Effector memory CD4-positive, alpha-beta T cell (primary cell): ENCODE measurements at places on chromosomes 3 and 15.

- DNase-seq, result no peak
Observed at GRCh38 chr3:55000953-55001352, 73.1 kb upstream of the LRTM1 start.

DNA sequence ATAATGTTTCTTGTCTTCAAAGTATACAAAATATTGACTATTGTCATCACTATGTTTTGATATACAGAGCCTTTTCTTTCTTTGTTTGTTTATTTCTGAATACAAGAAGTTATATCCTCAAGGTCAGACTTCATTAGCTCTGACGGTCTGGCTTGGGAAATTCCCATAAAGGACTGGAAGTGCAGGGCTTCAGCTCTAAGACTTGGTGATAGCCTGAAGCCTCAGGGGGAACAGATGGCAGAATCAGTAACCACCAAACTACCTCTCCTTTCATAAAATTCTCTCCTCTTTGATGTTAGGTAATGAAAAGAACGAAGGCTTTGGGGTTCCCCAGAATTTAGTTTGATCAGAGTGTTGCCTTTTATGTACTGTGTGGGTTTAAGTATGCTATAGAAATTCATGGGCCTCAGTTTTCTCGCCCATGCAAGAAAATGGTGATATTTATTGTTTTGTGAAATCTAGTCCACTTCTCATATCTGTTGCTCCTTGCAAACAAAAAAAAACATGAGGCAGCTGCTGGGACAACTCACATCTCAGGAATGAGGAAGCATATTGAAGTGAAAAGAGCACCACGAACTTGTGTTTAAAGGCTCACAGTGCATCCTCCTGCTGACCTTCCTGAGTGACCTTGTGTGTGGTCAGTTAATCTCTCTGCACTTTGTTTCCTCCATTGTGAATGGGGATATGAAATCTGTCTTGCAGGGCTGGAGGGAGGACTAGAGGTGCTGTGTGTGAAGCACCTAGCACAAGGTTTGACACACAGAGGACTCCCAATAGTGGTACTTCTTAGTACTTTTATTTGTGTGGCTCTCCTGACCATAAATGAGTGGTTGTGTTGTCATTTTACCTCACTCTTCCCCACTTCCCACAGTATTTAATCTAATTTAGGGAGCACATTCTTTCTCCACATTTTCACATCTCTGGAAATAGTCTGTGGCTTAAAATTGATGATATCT, 569.8 kb upstream of the IL12A start:
- no peak for DNase-seq

- no peak for DNase-seq
Observed at GRCh38 chr15:66133247-66133885, 120.2 kb downstream of the MEGF11 start.

GRCh38 chr3:85821130-85821756, 862.5 kb downstream of the CADM2 start:
- DNase-seq, result no peak

DNA sequence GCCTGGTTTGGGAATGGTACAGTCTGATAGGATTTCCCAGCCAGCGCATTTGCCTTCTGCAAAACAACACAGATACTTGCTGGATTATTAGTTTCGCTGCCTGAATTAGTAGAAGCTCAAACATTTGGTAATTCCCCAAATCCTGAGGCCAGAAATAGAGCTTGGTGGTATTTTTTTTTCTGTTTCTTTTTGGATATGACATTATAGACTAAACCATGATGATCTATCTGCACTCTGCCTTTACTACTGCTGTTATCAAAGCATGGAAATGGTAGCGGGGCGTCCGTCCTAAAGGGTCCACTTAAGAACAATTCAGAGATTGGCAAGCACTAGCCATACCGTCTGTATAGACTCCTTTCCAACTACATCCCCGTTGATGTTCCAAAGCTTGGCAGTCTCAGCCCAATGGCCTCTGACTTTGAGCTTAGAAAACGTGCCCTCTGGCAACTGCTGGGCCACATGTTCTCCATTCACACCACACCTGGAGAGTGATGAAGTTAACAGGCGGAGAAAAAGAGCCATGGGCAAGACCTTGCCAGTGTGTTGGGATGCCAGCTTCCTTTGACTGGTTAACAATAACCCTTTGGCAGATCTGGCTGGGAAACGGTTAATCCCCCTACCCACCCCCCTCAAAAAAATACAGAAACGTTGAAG, 241.0 kb upstream of the NR2F2 start:
- DNase-seq, result no peak

- DNase-seq, result no peak
Observed at GRCh38 chr3:48372862-48373435, 930 bp downstream of the FBXW12 start.

- no peak for DNase-seq
Observed at GRCh38 chr3:20148466-20148865, 37.5 kb downstream of the SGO1 start.

GRCh38 chr15:26572602-26573350, 200.1 kb downstream of the GABRB3 start:
- no peak for DNase-seq

DNA sequence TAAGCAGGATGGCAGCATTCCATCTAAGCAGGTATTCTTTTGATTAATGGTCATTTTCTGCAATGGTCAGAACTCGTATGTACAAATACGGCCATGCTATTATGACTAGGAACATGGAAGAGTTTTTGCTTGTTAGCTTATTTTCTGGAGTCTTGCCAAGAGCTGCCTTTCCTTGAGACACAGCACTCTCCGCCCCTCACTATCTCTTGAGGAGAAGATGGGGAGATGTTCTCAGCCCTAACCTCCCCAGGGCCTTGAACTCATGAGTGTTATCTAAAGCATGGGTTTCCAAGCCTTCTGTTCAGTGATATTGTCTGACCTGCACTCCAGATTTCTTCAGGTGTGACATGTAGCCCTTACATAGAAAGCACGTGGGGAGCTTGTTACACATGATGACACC, 65.9 kb upstream of the ACTC1 start:
- no peak for DNase-seq

DNA sequence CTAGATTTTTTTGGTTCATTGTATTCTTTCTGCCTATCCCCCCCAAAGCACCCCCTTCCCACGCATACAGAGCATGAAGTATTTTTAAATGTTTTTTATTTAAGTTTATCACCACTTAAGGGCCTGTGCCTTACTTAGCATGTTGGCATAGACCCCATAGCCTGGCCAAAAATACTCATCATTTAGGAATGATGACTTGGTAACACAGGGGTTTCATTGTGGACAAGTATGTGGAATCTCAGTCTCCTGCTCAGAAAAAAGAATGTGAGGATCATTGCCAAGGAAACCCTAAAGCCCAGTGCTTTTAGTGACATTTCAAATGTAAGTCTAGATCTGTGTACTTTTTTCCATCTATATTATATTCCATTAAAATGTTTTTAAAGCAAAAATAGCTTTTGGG, 146.3 kb downstream of the ALCAM start:
- no peak for DNase-seq

DNA sequence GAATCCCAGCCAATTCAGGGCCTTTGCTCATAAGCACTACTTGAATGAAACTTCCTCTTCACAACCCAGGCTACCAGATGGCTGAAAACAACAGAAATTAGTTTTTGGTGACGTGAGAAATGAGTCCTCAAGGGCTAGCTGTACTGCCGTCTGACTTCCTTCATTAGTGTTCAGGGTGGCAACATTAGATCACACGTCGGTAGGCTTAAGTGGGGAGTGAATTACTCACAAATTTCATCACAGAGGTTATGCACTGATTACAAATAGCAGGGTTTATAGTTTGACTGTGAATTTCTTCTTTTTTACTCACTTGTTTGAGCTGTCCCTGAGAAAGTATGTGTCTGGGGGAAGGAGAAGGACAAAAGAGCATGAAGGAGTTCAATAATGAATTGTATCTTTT, 397.2 kb downstream of the GAP43 start:
- DNase-seq, result no peak

DNA sequence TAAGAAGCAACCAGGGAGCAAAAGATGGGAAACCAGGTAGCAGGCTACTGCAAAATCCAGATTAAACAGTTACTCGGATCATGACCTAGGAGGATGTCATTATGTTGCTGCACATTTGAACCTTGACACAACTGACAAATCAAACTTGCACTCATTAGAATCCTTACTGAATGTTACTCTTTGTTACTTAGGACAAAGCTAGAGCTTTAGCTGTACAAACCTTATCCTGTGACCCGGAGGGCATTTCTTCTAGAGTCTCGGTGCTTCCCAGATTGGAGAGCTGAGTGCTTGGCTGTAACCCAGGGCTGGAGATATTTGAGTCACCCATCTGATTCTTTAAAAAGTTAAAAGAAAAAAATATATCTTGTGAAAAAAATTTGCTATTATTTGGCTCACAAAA, 43.4 kb downstream of the DCP1A start:
- no peak for DNase-seq

DNA sequence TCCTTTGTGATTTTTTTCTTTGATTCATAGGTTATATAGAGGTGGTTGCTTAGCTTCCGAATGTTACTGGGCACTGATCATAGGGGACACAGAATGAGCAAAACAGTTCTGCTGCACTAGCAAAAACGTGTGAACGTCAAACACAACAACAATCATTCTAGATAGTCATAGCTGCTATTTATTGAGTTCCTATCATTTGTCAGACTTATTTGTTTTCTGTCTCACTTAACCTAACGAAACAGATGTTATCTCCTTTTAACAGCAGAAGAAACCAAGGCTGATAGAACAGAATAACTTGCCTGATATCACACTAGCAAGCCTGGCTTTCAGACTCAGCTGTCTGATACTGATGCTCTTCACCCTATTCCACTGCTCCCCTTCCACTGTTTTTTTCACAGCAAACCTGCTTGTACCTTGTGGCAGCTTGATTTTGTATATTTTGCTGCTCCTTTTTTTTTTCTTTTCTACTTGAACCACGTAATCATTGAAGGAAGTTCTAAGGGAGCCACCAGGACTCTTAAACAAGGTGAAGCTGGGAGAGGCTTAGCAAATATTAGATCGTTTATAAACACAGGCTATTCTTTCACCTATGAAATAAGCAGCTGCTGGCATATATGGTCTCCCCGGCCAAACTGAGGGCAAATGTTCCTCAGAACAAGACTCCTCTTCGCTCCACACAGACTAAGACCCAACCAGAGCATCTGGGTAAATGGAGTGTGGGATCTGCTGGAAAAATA, 78.8 kb downstream of the MCF2L2 start:
- no peak for DNase-seq

DNA sequence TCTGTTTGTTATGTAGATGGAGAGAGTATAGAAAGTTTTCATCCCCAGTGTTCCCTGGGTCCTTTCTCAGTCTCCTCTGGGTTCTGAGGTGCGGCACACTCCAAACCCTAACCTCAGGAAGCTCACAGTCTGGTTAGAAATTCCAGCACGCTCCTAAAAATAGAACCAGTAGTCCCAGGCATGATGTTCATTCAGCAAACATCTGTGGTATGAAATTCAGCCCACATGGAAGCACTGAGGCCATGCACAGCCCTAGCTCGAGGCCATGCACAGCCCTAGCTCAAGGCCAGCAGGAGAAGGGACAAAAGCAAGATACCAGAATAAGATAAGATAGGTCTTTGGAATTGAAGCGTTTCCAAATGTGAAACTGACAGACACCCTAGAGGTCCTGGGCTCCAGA, 82.3 kb upstream of the OXTR start:
- DNase-seq, result no peak

DNA sequence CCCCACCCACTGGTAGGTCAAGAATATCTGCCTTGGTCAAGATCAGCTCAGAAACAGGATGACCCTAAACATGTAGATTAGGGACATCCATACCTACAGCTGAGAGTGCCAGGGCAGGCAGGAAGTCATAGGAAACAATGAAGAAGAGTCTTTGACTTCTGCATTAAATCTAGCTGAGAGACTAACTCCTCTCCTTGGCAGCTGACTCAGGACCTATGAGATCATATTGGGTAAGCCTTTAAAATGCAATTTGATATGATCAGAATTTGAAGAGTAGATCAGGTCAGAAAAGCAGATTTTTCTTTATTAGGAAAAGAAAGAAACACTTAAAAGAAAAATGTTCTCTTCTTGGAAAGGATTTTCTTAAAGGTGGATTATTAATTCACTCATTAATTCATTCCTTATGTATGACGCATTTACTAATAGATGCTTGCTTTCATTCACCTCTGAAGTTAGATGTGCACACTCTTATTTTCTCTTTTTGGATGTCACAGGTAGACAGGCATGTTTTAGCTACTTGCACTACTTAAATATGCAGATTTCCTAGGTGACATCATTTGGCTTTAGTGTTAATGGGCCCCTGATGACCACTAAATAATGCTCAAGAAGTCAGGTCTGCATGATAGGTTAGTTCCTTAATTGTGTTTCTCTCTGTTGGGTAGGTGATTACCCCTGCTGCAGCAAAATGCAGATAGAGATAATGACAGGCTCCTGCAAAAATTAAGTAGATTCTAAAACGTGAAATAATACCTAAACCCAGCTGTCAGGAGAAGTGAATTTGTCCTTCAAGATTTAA, 35.7 kb upstream of the GSK3B start:
- no peak for DNase-seq

DNA sequence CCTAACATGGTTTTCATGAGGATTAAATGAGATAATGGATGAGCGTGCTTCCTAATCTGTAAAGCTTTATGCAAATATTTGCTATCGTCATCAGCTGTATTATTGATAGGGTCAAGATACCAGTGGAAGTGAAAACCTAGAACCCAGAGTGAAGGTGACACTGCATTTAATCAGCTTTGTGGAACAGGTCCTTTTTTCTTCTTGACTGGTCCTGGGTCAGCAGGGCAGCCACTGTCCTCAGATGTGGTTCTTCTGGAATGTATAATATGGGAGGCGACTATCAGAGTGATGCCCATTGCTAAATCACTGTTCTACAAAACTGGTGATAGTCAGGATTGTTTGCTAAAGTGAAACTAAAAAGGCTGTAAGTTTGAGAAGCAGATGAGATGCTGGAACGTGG, 41.4 kb downstream of the SORD start:
- DNase-seq, result no peak

- DNase-seq, result no peak
Observed at GRCh38 chr15:73996939-73997338, 2.4 kb downstream of the PML start.

GRCh38 chr3:151538456-151539393, 77.9 kb upstream of the IGSF10 start:
- no peak for DNase-seq

DNA sequence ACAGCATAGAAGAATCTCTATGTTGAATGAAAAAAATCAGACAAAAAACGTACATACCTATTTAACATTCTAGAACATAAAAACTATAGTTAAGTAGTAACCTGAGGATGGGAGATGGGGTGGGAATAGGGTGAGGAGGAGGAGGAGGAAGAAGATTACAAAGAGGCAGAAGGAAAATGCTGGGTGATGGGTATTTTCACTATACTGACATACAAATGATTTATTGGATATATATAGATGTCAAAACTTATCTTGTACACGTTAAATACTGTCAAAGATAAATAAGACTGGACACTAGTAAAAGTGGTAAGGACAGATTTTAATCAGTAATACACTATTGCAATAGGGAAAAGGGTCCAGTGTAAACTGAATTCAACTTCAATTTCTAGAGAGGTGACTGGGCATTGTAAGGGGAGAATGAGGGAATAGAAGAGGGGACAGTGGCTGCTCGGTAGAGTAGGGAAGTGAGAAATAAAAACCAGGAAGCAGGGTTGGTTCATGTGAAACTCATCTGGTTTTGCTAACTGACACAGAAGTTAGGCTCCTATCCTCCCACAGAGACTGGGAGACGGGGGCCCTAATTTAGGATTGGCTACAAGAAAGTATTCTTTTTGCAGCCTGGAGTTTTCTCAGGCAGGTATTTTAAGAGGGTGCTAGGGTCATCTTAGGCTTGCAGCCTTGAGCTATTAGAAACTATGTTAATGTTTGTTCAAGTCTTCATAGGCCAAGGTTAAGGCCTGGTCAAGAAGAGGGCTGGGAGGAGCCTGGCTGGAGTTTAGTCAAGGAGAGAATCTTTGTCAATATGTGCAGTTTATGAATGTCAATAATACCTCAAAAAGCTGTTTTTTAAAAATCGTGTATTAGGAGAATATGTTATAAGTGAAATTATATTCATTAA, 15.0 kb upstream of the C15orf61 start:
- no peak for DNase-seq
